ENCODE measurements at places on chromosomes 3 and 15.

GRCh38 chr3:63303238-63303637 lies 25.1 kb downstream of the SYNPR start:
- no peak for DNase-seq

DNA sequence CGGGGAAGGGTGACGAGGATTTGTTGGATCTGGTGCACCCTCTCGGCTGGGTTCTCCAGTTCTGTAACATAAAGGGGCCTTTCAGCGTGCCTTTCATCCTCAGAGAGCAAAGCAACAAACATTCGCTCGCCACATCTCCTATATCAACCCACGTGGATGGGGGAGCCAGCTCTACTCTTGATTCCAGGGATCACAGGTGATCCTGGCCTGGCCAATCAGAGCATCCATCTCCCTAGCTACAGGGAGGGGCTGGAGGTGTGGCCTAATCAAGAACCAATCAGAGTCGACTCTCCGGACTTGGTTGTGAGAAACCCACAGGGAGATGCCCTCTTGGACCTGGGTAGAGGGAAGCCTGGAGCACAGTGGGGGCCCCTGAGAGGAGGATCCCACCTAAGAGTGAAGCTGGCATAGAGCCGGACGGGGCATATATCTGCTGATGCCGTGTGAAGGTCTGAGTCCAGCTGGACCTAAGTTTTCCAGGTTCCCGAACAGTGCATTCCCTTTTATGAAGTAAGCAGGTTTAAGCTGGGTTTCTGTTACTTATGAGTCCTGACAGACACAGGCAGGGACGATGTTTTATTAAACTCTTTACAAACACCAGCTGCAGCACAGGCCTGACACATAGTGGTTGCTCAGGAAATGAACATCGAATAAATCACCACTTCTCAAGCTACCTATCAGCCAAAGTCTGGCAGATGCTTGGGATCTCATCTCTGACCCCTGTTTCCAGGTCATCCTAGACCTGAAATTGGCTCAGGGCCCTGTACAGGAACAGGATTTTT lies 50.7 kb upstream of the RAD18 start:
- no peak for DNase-seq

DNA sequence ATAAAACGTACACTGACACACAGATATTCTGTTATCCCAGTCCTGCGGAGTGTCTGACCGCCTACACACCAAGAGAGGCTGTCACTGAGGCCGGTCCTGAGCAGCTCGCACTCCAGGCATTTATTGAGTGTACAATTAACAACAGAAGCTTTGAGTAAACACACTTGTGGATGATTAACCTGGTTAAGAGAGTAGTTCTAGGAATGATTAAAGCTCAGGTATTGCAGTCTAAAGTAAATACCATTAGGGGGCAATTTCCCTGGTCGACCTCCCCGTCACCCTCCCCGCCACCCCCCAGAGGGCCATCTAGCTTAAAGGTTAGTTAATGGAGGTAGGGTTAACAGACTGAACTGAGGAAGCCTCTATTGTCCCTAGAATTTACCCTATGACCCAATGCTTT lies 1278.5 kb downstream of the NSUN3 start:
- DNase-seq = no peak

DNA sequence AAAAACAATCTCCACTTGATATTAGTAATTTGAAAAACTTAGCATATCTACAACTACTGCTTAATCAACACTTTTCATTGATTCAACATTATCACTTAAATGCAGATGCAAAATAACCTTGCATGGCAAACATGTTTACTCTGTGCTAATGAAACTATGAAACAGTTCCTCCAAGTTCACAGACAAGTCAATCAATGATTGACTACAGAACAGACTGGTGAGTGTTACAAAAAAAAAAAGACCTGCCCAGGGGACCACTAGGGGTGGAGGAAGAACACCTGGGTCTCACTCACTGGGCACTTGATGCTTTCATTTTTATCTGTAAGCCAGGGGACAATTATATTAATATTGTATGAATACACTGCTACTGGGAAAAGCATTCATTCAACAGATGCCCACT lies 4.3 kb upstream of the NR2C2 start:
- DNase-seq = no peak
